ENCODE measurements at places on chromosomes 6 and 20. TPM values are rescaled to one million over a fixed set of nuclear protein-coding genes. Genes with fewer than 3 reads are reported as not detected.

Gene BPIFB2
- total RNA-seq, result not detected

Gene SIRPB2
- 6.2 TPM for total RNA-seq

GRCh38 chr20:13205848-13206434 is 15.1 kb upstream of the ISM1 start:
- DNase-seq, result no peak

GRCh38 chr20:62496568-62497218 is 20.9 kb upstream of the GATA5 start:
- DNase-seq, result no peak

DNA sequence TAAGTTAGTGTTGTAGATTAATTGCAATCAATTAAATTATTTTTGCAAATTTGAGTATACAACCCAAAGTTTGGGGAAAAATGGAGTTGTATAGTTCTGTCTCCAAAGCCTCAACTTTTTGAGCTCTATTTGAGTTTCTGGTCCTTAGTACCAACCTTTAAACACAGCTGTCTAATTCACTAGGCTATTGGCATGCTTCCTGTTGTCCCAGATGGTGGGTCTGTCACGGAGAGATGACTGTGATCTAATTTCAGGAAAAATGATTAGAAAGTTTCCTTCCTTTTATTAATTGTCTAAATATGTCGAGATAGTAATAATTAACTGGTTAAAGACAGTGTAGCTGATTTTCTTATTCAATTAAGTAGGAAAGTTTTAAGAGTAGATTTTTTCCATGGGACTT is 109.6 kb downstream of the SCAF8 start:
- DNase-seq, result no peak
